ENCODE measurements at places on chromosomes 6 and 20.

- DNase-seq, result peak; percentile 69
These were observed 37.6 kb upstream of the ZBP1 start for GRCh38 chr20:57657535-57658446.

DNA sequence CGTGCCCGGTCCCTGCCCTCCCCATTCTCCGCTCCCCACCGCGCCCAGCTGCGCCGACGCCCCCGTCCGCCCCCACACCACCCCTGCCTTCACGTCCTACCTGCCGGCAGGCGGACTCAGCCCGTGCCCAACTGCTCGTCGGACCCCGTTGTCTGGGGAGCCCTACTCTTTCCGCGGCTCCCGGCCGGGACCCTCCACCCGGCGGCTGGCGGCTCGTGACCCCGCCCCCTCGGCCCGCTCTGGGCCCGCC, at the start of gene SERAC1:
SERAC1 (minus strand) TSS at position 223 of the 250 bp plus-strand sequence. CDS start 9,899 bp downstream, outside the sequence.
- DNase-seq, result no peak

GRCh38 chr6:92967362-92967761, 452.0 kb downstream of the EPHA7 start:
- no peak for DNase-seq

DNA sequence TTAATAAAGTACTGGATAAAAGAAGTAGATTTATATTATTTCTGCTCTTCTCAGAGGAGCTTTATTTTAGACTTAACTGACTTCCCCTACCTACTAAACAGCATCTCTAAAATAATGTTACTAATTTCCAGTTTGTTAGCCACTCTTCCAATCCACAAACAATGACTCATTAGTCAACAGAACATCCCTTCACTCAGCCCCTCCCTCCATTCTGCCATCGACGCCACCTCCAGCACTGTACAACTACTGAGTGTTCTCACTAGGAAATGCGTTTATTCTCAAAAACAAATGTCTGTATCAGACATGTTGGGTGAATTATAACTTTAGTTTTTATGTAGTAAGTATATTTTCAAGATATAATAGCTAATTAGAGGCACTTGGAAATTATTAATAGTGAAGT, 427.0 kb downstream of the EYS start:
- DNase-seq, result no peak

DNA sequence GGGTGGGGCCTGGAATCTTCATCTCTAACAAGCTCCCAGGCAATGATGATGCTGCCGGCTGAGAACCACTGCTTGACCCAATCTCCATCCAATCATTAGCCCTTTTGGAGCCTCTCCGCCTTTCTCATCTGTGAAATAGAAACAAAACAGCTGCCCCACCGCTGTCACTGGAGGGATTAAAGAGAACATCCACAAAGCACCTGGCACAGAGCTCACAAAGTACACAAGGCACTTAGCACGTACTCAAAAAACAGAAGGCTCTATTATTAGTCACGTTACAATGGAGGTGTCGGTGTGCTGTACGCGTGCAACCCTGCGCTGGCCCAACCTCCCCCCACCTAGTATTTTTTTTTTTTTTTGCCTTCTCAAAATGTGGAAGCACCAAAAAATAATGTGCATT, 213.5 kb upstream of the ARID1B start:
- DNase-seq, result peak; percentile 88

DNA sequence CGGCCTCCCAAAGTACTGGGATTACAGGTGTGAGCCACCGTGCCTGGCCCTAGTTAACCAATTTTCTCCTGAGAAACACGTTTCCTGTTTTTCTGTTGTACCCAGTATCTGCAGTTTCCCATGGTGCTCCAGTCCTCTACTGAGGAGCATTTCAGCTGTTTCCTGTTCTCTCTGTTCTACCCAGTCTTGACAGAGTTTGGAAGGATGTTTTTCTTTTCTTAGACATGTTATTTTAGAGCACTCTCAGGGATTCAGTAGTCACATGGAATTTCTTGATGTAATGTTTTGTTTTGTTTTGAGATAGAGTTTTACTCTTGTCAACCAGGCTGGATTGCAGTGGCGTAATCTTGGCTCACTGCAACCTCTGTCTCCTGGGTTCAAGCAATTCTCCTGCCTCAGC, 129.8 kb upstream of the TIAM2 start:
- no peak for DNase-seq

- no peak for DNase-seq
These were observed 256.8 kb downstream of the SYNE1 start for GRCh38 chr6:152380351-152380767.

GRCh38 chr6:36491378-36491965, 48.7 kb downstream of the KCTD20 start:
- no peak for DNase-seq

GRCh38 chr6:90039911-90040310, 145.6 kb downstream of the GJA10 start:
- no peak for DNase-seq

DNA sequence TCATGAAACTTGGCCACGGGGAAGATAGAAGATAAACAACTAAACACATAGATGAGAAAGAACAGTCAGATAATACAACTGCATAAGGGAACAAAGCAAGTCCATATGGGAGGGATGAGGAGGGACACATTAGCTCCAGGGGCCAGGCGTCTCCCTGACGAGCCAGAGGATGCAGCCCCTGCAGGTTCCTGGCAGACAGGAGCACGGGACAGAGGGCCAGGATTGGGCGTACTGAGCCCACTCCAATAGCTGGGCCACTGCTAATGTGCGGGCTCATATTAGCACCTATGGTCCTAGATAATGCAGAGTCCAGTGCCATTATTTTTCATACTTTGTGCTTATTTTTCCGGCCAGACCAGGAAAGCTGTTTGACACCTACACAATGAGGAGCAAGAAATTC, 182.9 kb downstream of the ANKRD60 start:
- DNase-seq, result no peak

DNA sequence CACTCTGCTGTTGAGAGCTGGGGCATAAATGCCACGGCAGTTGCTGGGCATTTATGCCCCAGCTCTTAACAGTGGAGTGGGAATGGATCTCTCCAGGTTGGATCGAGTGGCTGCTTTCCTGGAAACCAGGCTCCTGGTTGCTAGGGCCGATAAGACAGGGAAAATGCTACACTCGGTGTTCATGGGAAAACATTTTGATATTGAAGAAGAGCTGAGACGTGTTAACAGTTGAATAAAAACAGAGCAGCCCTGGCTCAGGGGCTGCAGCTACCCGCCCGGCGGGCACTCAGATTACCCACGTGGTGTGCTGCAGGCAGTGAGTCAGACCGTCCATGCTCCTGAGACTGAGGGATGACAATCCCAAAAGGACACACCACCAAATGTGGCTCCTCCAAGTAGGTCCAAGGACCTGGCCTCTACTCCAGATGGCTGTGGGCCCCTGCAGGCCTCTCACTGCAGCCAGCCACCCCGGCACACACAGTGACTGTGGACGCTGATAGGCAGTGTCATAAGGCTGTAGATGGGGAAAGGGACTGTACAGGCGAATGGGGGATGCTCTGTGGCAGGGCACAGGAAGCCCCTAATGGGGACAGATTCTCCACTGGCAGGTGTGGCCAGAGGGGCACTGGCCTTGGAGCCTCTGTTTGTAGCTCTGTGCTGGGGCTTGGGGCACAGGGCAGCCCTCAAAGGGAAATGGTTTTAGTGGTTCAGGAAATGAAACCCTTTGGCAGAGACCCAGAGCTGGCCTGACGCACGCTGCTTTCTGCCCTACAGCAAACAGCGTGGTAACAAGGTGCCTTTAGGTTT, 237.8 kb downstream of the LY86 start:
- DNase-seq, result peak; percentile 75

DNA sequence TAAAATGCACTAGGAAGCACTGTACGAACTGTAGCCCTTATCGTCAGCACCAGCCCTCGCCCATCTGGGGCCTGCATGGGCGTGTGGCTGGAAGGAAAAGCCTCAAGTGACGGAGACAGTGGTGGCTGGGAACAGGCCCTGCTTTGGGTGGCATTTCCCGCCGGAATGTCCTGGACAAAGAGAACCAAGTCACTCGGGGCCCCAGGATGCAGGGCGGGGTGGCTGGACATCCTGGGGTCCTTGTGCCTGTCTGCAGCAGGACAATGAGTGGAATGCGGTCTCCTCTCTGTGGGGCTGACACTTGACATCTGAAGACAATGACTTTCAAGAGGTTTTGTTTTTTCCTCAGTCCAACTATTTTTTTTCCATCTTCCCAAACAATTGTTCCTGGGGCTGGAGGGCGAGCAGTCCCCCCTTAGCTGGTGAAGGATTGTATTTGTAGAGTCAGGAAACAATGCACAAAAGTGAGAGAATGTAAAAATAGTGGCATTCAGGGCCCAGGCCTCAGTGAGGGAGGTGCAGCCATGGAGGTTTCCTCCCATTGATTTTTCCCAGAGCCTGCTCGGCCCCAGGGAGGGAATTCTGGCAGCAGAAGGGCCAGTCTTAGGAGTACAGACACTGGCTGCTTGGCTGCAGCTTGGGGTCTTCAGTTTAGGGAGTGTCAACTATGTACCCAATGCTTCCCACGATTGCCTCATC, 64.4 kb downstream of the PREX1 start:
- no peak for DNase-seq
